ENCODE measurements at places on chromosomes 13 and 19.

DNA sequence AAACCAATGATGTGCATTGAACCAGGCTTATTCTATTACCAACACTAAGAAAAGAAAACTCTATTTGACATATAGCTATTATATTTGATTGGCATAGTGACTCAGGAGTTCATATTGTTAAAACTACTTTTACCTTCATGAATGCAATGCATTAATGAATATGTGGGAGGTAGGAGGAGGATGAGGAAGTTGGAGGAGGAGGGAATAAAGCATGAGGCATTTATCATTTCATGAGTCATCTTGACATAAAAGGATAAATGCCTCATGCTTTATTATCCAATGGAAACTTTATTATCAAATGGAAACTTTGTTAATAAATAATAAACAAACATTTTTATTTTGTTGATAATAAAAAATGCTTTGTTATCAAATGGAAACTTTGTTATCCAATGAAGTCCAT is 116.5 kb downstream of the SPRY2 start:
- no peak for DNase-seq

DNA sequence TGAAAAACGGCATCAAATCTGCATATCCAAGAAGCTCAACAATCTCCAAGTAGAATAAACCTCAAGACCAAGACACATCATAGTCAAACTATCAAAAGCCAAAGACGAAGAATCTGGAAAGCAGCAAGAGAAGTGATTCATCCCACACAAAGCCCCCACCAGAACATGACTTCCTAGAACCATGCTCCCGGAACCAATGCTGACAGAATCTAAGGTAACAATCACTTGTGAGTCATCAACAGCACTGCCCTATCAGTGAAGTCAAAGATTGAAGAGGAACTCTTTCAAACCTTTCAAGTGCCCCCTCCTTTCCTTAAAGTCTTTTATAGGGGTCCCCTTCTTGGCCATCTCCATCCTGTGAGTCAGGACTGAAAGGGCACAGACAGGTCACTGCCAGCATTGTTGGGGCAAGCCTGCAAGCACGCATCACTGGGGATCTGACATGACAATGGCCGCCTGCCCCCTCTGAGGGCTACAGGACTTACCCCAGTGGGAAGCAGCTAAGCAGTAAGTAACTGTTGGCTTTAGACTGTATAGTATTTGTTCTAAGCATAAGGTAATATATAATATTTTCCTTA is at the start of gene CCDC70:
TSS of gene CCDC70 (plus strand) at position 247 of the 578 bp plus-strand sequence. CDS start 3,443 bp downstream, outside the sequence.
- no peak for DNase-seq

DNA sequence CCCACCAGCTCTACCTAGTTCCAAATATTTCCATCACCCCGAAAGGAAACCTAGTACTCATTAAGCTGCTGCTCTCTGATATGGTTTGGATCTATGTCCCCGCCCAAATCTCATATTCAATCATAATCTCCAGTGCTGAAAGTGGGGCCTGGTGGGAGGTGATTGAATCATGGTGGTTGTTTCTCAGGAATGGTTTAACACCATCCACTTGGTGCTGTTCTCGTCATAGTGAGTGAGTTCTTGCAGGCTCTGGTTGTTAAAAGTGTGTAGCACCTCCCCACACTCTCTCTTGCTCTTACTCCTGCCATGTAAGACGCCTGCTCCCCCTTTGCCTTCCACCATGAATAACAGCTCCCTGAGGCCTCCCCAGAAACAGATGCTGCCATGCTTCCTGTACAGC is 43.4 kb upstream of the MED4 start:
- no peak for DNase-seq

GRCh38 chr19:56348289-56348877 is 33.7 kb upstream of the ZSCAN5A start:
- no peak for DNase-seq

- DNase-seq, result no peak
Measured at GRCh38 chr13:51996641-51997040, 14.6 kb downstream of the ATP7B start.

GRCh38 chr13:19618977-19619376 is 14.5 kb upstream of the MPHOSPH8 start:
- peak; percentile 12 for DNase-seq

- peak; percentile 32 for DNase-seq
Measured at GRCh38 chr19:51398096-51398704, 7.8 kb upstream of the C19orf84 start.

DNA sequence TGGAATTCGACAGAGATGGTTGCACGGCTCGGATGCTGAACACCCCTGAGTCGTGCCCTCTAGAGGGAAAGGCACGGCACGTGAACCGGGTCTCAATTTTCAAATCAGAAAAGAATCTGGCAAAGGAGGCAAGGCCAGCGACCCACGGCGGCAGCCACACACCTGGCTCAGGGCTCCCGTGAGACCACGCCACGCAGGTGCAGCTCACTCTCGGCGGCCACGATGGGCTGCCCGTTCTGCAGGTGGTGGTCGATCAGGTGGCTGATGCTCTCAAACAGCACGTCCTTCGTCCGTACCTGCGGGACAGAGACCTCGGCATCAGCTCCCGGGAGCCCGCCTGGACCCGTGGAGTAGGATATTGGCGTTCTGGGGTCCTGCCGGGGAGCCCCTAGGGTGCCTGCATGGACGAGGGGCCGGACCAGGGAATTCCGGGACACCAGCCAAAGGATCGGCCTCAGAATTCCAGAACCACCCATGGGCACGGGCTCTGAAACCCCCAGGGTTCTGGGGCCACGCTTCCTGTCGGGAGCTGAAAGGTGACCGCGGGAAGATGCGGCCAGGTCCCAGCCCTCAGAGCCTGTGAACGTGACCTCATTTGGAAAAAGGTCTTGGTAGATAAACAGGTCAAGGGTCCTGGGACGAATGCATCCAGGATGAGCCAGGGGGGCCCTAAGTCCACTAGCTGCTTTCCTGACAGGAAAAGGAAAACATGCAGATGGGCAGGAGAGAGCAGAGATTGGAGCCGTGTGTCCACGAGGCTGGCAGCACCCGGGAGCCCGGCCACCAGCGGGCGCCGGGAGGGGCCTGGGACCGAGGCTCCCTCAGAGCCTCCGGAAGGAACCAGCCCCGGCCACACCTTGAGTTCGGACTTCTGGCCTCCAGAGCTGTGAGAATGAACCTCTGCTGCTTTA is 10.1 kb upstream of the C2CD4C start:
- DNase-seq, result no peak

DNA sequence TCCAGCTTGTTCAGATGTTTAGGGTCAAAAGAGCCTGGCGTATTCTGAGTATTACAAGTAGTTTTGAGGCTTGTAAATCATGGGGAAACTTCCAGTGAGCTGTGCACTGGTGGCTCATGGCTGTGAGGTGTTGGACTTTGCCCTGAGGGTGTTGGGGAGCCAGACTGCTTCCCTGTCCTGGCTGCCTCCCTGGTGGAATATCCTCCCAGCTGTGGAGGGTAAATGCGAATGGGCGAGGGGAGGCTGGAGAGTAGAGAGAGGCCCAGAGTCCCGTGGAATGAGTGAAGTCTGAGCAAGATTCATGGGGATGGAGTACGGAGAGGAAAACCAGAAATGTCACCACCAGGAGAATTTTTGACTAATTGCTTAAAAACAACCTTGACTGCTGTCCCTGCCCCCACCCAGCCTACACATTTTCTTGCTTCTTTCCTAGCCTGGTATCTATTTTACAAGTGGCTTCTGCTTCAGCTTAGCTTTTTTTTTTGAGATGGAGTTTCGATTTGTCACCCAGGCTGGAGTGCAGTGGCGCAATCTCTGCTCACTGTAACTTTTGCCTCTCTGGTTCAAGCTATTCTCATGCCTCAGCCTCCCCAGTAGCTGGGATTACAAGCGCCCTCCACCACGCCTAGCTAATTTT is 3.7 kb downstream of the SNRPA start:
- DNase-seq, result no peak

DNA sequence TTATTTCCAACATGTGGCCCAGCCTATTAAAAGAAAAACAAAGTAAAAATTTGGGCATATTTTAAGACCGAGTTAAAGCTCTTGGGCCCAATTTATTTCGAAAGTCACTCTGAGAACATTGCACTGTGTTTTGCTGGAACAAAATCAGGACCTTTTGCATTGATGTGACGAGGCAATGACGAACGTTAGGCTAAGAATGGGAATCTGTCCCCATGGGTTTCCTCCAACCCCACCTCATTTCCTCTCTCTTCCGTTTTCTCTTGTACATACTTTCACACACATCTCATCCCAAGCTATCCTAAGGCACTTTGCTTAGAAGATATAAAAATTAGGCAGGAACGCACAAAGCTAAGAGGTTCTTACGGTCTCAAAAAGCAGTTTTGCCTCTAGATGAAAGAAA is 22.1 kb downstream of the EDNRB start:
- DNase-seq, result no peak

DNA sequence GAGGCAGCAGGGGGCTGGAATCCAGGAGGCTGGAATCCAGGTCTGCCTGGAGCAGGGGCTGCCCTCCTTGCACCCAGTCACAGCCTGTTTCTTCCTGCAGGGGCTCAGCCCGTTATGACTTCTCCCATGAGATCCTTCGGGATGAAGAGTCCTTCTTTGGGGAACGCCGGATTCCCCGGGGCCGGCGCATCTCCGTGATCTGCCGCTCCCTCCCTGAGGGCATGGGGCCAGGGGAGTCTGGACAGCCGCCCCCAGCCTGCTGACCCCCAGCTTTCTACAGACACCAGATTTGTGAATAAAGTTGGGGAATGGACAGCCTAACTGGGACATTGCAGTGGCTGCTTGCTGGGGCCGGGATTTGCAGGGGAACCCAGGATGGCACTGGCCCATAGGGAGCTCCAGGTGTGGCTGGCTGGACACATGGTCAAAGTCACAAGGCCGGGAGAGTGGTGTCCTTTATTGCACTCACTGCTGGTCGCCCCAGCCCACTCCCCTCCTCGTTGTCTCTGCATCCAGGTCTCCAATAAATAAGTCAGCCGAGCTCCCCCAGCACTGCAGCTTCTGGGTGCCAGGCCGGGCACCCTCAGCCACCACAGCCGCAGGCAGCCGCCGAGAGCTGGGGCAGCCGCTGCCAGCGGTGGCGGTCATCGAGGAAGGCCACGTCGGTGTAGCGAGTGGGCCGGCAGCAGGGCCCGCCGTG is 872 bp downstream of the PSPN start:
- no peak for DNase-seq

DNA sequence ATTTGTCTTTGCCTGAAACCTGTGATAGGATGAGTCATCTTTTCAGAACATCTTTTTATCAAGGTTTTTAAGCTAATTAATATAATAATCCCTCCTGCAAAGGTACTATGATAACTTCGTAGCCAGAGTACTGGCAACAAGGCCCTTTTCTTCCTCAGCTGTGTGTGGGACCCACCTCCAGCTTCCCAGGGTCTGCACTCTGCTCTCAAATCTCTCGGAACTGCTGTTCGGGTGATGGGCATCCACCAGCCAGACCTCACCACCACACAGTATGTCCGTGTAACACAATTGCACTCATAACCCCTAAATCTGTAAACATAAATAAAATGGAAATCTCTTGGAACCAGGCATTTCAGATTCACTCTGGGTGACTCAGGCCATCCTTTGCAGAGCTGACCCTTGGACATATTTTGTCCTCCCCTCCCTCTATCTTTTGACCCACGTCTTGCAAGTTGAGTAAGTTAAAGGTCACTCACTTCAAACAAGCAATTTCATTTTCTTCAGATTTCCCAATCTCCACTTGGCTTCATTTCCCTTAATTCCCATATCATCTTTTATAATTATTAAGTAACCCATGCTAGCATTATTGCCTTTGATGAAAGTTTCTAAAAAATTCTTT is 29.5 kb downstream of the COL4A1 start:
- DNase-seq, result no peak

- DNase-seq, result peak; percentile 86
Measured at GRCh38 chr19:53870485-53870844, 2.8 kb downstream of the MYADM start.

DNA sequence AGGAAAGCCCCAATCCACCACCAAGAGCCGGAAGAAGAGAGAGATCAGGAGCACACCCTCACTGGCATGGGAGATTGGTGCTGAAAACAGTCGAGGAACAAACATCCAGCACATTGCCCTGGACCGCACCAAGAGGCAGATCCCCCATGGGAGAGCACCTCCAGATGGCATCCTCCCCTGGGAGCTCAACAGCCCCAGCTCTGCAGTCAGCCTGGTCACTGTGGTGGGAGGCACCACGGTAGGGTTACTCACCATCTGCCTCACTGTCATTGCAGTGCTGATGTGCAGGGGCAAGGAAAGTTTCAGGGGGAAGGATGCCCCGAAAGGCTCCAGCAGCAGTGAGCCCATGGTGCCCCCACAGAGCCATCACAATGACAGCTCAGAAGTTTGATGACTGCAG is 110.2 kb downstream of the STOML3 start:
- DNase-seq, result no peak

DNA sequence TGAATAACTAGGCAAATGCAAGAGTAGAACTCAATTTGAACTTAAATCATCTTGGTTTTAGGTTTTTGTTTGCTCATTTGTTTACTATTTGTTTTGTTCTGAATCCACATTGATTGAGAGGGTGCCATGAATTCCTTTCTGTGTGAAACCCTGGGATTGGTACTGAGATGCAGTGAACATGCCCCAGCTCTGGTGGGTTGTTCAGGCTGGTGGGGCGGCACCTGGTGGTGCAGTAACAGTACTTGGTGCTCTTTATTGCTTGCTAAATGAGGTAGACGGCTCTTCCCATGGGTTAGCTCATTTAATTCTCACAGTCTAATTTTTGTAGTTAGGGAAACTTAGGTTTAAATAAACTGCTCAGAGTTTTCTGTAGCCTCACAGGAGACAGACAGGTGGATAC is 48.4 kb downstream of the WASF3 start:
- no peak for DNase-seq

DNA sequence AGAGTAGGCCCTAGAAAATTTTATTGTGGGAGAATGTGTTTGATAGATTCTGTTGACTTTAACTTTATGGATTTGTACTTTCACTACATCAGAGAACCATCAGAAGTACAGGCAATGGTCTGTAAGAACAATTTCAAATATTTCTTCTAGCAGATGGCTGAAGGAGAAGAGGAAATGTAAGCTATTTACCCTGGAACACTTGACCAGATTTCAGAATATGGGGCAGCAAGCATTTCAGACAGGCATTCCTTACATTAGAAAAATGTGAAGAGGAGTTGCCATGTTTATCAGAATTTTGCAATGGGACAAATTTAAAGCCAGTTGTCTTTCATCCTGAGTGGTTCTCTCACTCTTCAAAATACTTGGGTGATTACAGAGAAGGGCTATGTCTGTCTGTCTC is 7.5 kb downstream of the FRY start:
- DNase-seq, result no peak

- DNase-seq, result no peak
Measured at GRCh38 chr13:24613128-24613527, 67.1 kb upstream of the ATP12A start.

Measured in GF-D8 (cell line).